ENCODE measurements at places on chromosomes 1 and 21.

DNA sequence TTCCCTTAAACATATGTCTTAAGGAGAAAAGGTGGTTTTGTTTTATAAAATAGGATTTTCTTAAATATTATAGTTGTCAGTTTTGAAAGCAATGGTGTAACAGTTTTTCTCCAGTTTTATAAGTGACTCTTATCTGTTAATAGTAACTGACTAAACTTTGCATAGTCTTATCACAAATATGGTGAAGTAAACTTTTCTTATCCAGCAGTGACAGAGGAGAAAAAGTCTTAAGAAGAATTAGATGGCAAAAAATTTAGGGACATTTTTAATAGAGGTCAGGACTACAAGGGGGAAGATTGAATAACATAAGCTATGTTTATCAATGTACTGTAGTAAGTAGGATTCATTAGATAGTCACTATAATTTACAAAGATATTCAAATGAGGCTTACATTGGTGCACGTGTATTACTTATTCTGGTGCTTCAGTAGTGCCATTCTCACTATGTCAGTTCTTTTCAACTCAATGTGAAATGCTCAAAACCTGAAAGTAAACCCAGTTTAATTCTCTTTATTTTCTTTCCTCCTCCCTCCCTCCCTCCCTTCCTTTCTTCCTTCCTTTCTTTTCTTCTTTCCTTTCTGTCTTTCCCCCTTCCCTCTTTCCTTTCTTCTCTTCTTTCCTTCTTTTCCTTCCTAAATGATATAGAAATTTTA lies 26.1 kb downstream of the F3 start:
- DNase-seq = no peak

GRCh38 chr1:168273575-168273974 lies 7.1 kb upstream of the TBX19 start:
- DNase-seq = no peak

DNA sequence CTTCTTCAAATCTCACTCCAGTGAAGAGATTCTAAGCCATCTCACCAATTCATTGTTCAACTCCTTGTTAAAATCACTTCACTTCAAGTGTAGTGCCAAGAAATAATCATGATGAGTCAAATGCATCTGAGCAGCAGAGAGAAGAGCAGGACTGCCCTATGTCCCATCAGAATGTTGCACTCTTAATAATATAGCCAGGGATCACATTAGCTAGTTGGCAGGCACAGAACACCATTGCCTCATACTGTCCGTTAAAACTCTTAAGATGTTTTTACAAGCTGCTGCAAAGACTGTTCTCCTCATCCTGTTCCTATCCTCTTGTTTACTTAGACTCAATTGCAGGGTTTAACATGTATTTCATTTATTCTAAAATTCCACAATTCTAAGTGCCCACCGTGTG lies 432.9 kb downstream of the PLPP3 start:
- no peak for DNase-seq

DNA sequence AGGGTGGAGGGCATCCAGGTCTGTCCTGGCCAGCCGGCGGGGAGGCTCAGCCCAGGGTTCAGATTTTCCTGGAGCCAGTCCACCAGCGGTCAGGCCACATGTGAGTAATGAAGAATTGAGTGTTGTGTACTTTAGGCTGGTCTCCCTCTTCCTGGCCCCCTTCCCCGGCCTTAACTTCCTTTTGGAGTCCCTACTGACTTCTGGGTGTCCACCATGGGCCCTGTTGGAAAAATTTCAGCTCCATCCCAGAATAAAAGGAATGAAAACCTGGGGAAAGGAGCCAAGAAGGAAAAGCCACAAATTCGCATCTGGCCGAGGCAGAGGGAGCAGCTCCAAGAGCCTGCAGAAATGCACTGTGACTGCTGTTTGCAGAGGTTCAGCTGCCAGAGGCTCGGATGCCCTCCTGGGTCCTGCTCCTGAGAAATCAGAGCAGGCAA lies 35.5 kb upstream of the HHAT start:
- no peak for DNase-seq

GRCh38 chr21:36784947-36785346 lies 86.0 kb downstream of the SIM2 start:
- no peak for DNase-seq

- DNase-seq = no peak
Observed at GRCh38 chr1:203048555-203049051, 22.3 kb downstream of the PPFIA4 start.

DNA sequence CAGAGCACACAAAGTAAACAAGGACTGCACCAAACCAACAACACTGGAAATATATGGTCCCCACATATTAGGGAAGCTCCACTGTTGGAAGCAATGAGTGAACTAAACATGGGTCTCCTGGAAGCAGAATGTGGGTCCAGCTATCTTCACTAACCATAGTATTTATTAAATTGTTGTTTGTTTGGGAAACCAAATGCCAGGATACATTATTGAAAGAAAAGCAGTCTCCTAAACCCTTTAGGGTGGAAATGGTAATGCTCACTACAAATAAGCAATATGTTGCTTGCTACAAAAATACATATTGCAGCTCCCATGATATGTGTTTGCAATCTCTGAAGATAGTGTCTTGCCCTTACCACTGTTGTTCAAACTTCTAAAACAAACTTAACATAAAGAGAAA lies 2.2 kb downstream of the NEGR1 start:
- no peak for DNase-seq

DNA sequence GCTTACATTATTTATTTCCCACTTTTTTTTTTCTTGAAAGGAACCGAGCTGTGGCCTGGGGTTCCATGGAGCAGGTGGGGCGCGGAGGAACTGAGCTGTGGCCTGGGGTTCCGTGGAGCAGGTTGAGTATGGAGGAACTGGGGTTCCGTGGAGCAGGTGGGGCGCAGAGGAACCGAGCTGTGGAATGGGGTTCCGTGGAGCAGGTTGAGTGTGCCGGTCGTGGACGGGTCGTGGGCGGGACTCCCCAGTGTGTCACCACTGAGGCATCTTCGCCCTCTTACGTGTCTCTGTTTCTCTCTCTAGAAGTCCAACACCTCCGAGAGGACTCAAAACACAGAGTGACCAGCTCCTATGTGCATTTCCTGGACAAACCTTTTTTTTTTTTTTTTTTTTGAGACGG lies 1.2 kb upstream of the SCNN1D start:
- no peak for DNase-seq

DNA sequence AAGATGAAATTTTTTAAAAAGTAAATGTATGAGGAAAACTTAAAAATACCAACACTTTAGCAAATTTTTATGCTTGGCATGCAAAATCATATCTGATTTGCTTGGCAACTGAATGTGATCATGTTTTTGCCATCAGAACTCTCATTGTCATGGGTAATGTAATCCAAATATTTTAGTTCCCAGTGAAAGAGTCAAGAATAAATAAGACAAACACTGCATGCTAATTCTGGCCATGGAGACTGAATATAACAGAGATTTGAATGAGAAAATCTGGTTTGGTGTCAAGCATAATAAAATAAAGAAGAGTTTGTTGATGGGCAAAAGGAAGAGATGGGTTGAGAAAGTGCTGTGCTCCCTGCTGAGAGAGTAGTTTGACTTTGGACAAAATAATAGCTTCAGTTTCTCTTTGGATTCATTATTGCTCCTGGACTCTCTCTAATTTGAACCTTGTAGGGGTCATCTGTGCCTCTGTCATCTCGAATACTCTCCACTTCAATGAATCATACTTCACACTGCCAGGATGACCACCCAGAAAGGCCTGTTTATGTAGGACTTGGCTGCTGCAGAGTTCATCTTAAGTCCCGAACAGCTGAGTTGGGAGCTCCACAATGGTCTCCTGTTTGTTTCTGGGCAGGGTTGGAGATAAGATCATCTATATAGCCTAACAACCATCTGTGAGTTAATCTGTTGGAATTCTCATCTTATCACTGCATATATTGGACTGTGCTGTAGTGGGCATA lies 34.4 kb downstream of the ADAMTS1 start:
- no peak for DNase-seq

GRCh38 chr1:68725001-68725752 lies 228.3 kb upstream of the DEPDC1 start:
- DNase-seq = no peak

DNA sequence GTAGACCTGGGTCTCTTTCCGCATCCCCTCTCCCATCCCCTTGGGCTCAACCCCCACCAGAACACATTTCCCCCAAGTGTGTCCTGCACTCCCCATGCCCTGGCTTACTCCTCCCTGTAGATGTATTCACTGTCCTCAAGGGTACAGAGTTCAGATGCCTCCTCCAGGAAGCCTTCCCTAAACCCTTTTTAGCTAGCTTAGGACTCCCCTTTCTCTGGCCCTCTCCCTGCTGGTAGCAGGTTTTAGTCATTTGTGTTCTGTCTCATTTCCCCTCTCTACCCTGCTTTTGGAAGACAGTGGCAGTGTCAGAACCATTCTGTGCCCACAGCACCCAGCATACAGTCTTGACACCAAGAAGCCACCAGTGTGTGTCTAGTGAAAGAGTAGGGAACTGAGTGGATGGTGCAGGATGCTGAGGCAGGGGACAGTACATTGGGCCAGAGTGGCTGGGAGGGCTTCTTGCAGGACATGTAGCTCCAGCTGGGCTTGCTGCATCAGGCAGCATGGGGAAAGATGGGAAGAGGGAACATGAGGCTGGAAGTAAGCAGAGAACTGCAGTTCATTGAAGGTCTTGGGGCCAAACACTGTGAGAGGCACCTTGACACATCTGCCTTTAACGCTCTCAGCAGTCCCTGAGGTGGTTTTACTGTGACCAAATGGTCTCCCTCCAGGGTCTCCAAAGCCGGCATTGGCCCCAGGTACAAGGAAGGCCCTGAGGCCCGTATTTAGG lies 2.5 kb downstream of the FOXO6 start:
- no peak for DNase-seq

- no peak for DNase-seq
Observed at GRCh38 chr1:186063091-186063657, 311.9 kb downstream of the TPR start.

DNA sequence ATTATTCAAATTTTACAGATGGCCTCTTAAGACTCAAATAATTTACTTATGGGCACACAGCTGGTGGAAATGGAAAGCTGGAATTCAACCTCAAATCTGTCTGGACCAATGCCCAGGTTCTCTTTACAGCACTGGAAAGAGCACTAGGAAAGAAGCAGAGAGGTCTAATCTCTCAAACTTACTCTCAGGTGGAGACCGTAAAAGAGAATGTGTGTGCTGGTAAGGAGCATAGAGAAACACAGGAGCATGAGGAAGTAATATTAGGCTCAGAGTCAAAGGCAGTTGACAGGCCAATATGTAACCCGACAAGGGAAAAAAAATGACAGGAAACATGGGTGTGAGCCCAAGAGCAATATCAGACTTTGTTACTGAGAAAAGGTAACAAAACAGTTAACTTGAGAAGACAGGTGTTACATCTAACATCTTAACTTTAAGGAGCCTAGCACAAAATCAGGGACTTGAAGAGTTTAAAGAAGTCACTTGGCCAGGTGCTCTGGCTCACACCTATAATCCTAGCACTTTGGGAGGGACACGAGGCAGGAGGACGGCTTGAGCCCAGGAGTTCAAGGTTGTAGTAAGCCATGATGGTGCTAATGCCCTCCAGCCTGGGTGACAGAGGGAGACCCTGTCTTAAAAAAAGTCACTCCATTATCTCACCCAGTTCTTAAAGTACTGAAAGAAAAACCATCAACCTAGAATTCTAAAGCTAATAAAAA lies 20.7 kb downstream of the PPP1R15B start:
- DNase-seq = no peak

DNA sequence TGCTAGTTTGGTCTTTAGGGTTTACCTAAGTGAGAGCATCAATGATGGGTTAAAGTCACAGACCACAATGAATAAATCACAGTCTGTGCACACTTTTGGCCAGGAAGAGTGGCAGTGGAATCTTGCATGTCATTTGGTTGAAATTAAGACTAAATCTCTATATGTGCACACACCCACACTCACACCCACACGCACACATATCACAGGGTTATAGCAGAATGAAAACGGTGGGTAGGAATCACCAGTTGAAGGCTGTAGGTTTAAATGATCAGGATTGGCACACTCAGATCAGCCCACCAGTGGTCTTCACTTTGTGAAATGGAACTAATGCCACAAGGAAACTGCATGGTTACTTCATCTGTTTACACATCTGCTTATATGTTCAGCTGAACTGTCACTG lies 97.6 kb upstream of the ADAR start:
- DNase-seq = no peak

- DNase-seq = no peak
Observed at GRCh38 chr1:87754139-87754538, 425.5 kb downstream of the LMO4 start.

GRCh38 chr1:3529099-3529729 lies 74.7 kb downstream of the ARHGEF16 start:
- no peak for DNase-seq

GRCh38 chr1:1954831-1955441 lies 35.9 kb upstream of the TMEM52 start:
- no peak for DNase-seq

DNA sequence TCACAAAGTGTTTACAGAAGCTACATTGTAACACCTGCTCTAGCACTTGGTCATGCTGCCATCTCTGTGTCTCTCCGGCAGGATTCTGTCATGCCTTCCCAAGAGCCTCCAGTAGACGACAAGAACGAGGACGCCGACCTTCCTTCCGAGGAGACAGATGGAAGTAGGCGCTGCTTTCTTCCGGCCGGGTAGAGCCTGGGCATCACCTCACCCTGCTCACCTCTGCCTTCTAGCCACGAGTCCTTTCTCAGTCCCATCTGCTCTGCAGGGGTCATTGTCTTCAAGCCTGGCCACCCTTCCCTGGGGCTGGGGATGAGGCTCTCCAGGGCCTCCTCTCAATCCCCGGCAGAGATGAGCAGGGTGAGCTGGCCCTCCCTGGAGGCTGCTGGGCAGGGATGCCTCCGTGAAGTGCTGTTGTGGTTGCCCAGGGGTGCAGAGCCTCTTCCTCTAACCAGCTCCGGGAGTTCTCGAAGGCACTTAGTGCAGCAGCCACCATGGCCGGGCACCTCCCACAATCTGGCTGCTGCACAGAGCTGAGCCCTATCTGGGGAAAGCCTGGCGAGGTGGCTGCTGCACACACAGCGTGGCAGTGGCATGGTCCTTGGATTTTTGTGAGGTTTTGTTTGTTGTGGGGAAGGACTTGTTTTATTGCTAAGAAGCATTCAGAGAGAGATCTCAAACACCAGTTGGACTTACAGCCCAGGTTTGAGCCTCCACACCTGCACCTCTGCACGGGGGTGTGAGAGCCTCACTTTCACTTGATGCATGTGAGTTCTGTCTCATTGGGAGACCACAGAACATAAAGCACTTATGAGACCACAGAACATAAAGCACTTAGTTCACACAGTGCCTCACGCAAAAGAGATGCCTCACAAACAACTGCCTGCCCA lies 48.4 kb downstream of the FAAP20 start:
- no peak for DNase-seq

DNA sequence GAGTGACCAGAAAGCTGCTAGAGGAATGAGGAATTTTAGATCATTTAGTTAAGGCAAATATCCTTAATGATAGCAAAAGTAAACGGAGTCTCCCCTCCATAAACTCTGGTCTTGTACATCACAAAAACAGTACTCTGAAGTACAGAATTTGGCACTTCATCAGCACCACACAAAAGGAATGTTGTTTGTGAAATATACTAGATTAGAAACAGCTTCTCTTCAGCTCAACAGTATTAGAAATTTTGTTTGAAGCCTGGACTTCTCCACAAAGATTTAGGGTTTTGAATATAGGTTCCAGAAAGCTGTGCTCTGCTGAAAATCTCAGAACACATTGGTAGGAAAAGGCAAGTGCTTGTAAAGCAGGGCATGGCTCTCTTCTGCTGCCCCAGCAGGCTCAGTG lies 135.1 kb upstream of the PTGFR start:
- DNase-seq = no peak

- no peak for DNase-seq
Observed at GRCh38 chr1:22508329-22508728, 55.0 kb upstream of the EPHA8 start.

GRCh38 chr1:240174734-240175133 lies 83.1 kb downstream of the FMN2 start:
- no peak for DNase-seq
